Heart right ventricle (tissue), 16 donors: ENCODE measurements at places on chromosomes 6 and 20.

GRCh38 chr6:169498916-169499513, 202.8 kb downstream of the WDR27 start:
- no peak overlapping the region for H3K4me3 ChIP-seq
- no peaks in the 10 kb centered on the region for H3K36me3 ChIP-seq
- H3K27ac ChIP-seq, result no peak overlapping the region
- H3K4me1 ChIP-seq, result peaks cover 3% of the 10 kb centered on the region
- DNase-seq, result no peak
- H3K27me3 ChIP-seq, result no peaks in the 10 kb centered on the region

GRCh38 chr6:50902260-50902659, 83.6 kb downstream of the TFAP2B start:
- no peak overlapping the region for H3K27ac ChIP-seq
- no peaks in the 10 kb centered on the region for H3K27me3 ChIP-seq
- H3K4me1 ChIP-seq, result no peaks in the 10 kb centered on the region
- H3K4me3 ChIP-seq, result no peak overlapping the region
- no peaks in the 10 kb centered on the region for H3K36me3 ChIP-seq
- DNase-seq, result no peak

DNA sequence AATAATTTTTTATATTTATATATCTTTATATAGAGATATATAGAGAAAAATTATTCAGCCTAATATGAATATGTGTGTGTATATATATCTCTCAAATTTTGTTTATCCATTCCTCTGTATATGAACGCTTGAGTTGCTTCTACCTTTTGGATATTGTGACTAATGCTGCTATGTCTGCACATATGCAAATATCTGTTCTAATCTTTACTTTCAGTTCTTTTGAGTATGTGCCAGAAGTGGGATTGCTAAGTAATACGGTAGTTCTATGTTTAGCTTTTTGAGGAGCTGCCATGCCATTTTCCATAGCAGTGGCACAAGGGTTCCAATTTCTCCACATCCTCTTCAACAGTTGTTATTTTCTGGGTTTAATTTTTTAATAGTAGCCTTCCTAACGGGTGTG, 72.8 kb upstream of the CEP85L start:
- H3K4me3 ChIP-seq, result no peak overlapping the region
- no peak for DNase-seq
- no peaks in the 10 kb centered on the region for H3K36me3 ChIP-seq
- peaks cover 8% of the 10 kb centered on the region for H3K4me1 ChIP-seq
- H3K27ac ChIP-seq, result no peak overlapping the region

DNA sequence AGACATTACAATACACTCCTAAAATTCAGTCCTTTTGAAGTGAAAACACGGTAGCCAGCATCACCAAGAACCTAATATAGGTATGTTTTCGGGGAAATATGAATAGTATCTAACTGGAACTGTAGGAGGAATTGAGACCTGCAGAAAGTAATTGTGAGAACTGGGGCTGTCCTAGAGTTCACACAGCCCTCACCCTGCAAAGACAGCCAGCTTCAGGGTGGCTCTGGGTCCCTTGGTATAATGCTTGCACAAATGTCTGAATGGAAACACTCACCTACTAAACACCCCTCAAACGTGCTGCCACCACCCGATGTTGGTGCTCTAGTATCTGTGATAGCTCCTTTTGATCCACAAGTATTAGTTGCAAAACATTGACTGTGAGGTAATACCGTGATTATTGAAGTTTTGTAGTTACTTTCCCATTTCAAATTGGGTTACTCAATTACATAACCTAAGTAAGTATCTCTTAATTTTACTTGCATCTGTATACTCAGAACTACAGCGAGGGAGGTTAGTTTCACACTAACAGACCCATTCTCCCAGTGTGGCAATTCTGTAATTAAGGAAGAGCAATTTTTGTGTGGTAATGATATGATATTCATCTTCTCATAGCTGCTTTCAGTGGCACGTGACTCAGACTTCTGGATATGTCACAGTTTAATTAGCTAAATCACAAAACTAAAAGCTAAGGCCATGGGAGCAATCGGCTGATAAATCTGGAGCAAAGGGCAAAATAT, 129.5 kb downstream of the INSM1 start:
- DNase-seq, result no peak
- no peaks in the 10 kb centered on the region for H3K27me3 ChIP-seq
- no peak overlapping the region for H3K27ac ChIP-seq
- H3K4me1 ChIP-seq, result no peaks in the 10 kb centered on the region
- H3K36me3 ChIP-seq, result peaks cover 85% of the 10 kb centered on the region
